ENCODE measurements at places on chromosomes 6 and 20.

DNA sequence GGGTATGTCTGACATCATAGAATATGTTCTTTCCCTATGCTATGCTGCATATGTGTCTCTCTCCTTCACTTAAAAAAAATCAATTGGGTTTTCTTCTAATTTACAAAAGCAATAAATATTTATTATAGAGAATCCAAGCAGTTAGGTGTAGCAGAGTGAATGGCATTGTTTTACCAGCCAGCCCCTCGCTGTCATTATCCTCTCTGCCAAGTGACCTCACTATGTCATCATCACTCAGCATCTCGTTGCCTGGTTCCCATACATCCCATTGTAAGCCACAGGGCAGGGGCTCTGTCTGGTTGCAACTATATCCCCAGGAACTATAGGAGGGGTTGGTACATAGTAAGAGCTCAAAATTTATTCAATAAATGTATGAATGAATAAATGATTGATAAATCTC is 31.3 kb downstream of the KIAA0319 start:
- no peak for DNase-seq

DNA sequence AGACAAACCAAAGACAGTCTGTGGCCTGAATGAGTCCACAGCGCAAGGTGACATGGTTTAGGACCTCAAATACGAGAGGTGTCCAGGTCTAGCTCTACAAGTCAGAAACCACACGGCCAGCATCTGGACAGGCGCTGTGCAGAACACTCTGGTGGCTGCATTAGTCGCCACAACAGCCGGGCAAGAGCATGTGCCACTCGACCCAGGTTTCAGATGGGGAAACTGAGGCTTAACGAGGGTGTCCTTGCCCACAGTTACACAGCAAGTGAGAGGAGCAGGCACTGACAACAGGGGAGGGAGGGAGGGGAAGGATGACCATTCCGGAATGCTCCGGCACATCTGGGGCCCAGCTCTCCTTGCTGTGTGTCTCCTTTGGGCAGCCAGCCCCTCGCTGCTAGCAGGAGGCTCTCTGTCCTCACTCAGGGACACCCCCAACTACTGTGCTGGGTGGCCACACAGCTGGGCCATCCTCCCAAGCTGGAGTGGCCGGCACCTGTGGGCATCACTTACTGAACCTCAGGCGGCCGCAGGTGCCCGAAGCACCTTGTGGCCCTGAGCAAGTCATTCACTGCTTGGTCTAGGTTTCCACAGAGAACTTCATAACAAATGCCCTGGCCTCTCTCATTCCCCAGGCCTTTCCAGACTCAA is 6.6 kb downstream of the DLL1 start:
- DNase-seq: no peak

DNA sequence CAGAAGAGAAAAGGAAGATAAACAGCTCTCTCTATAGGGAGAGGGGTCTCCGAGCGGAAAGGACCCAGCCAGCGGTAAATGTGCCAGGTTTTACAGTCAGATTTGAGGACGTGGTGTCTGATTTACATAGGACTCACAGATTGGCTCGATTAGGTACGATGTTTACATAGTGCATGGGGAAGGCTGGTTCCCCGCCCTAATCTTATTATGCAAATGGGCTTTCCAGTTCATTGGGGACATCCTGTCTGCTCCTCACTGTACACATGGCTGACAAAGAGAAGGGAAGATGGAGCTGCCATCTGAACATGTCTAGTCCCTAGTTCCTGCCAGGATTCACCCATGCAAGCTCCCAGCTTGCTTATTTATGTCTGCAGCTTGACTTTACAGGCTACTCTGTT is 119.9 kb downstream of the RNF144B start:
- DNase-seq: no peak

- no peak for DNase-seq
These were observed 187.1 kb upstream of the CEP162 start for GRCh38 chr6:84414531-84414930.

DNA sequence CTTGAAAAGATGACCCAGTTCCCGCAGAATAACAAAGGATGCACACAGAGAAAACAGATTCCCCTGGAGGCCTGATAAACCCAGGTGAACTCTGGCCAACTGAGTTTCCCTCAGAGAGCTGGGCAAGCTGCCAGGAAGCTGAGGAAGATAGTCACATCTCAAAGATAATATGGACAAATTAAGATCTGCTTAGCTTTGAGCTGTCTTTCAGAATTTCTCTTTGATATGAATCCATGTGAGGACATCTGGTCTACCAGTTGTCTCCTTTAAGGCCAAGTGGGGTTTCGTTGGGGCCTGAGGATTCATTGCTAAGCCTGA is 59.5 kb downstream of the ID4 start:
- DNase-seq: no peak

- DNase-seq: no peak
These were observed 23.6 kb downstream of the HM13 start for GRCh38 chr20:31537890-31538289.

GRCh38 chr20:51449498-51450220 is 92.9 kb downstream of the NFATC2 start:
- no peak for DNase-seq

- no peak for DNase-seq
These were observed 48.0 kb downstream of the DST start for GRCh38 chr6:56594699-56595098.

- no peak for DNase-seq
These were observed 6.2 kb upstream of the DEFB132 start for GRCh38 chr20:251354-251753.

GRCh38 chr6:12291839-12292604 is 1.9 kb downstream of the EDN1 start:
- DNase-seq: no peak

- DNase-seq: no peak
These were observed 52.5 kb upstream of the COL21A1 start for GRCh38 chr6:56299916-56300315.

DNA sequence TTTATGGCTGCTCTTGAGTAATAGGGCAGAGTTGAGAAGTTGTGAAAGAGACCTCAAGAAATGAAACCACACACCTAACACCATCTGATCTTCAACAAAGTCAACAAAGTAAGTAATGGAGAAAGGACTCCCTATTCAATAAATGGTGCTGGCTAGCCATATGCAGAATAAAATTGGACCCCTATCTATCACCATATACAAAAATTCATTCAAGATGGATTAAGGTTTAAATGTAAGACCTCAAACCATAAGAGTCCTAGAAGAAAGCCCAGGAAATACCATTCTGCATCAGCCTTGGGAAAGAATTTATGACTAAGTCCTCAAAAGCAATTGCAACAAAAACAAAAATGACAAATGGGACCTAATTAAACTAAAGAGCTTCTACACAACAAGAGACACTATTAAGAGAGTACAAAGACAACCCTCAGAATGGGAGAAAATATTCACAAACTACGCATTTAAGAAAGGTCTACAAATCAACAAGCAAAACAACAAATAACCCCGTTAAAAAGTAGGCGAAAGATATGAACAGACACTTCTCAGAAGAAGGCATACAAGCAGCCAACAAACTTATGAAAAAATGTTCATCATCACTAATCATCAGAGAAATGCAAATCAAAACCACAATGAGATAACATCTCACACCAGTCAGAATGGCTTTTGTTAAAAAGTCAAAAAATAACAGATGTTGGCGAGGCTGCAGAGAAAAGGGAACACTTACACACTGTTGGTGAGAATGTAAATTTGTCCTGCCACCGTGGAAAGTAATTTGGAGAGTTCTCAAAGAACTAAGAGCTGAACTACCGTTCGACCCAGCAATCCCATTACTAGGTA is 4.0 kb downstream of the MAP3K5 start:
- no peak for DNase-seq

Data from left ventricle myocardium superior (tissue), 1 donor.